ENCODE measurements at places on chromosomes 12 and 14.

- H3K4me3 ChIP-seq: no peak overlapping the region
- H3K36me3 ChIP-seq: peaks cover 36% of the 10 kb centered on the region
- no peaks in the 10 kb centered on the region for H3K27me3 ChIP-seq
- H3K4me1 ChIP-seq: peaks cover 24% of the 10 kb centered on the region
Measured at GRCh38 chr12:130876758-130877157, 4.9 kb downstream of the RAN start.

- no peak for DNase-seq
- H3K27ac ChIP-seq: peak overlapping the region; percentile 87
- H3K4me3 ChIP-seq: no peak overlapping the region
- no peaks in the 10 kb centered on the region for H3K4me1 ChIP-seq
- H3K36me3 ChIP-seq: no peaks in the 10 kb centered on the region
Measured at GRCh38 chr12:123149088-123149487, 1.8 kb downstream of the PITPNM2 start.

- H3K4me3 ChIP-seq: no peak overlapping the region
- H3K27ac ChIP-seq: peak overlapping the region; percentile 75
- DNase-seq: no peak
- H3K36me3 ChIP-seq: no peaks in the 10 kb centered on the region
- no peaks in the 10 kb centered on the region for H3K4me1 ChIP-seq
Measured at GRCh38 chr12:120651821-120652220, 11.4 kb downstream of the CABP1 start.

DNA sequence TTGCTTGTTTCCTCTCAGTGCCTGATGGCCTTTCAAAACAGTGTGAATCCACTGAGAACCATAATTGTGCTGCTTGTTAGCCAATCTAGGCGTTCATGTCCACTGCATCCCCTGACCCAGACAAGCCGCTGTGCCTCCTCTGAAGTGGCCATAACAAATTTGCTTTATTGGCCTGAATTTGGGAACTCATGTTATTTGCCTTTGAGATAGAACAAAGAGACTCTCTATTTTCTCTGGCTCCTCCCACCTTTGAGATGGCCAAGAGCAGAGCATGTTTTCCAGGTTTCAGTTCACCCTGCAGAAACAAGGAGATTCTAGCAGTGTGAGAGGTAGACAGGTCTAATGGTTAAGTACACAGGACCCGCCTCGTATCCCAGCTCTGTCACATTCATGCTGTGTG is 723.9 kb downstream of the MED13L start:
- no peak for DNase-seq
- H3K27ac ChIP-seq: no peak overlapping the region
- H3K36me3 ChIP-seq: no peaks in the 10 kb centered on the region
- H3K27me3 ChIP-seq: no peaks in the 10 kb centered on the region
- H3K4me3 ChIP-seq: no peak overlapping the region

GRCh38 chr12:53940443-53941014 is 1.9 kb downstream of the HOXC13 start:
- DNase-seq: no peak
- H3K27ac ChIP-seq: no peak overlapping the region
- H3K36me3 ChIP-seq: no peaks in the 10 kb centered on the region

GRCh38 chr14:100056964-100057795 is 8.0 kb upstream of the EVL start:
- H3K27ac ChIP-seq: peak overlapping the region; percentile 39
- H3K36me3 ChIP-seq: no peaks in the 10 kb centered on the region
- no peaks in the 10 kb centered on the region for H3K4me1 ChIP-seq
- H3K27me3 ChIP-seq: no peaks in the 10 kb centered on the region

DNA sequence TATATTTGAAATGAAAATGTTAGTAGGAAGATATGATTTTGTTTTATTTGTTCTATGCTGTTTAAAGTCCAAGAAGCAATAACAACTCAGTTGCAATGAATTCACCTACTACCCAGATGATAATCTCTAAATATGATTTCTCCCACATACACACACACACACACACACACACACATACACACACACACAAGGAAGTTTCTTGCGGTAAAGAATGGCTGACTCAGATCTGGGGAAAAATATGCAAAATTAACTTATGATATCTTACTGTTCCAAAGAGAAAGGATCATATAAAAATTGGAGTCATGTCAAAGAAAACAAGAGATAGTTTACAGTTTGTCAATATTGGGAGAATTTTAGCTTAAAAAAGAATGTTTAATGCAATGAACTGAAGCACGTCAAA is 456.7 kb downstream of the SLC16A7 start:
- no peak overlapping the region for H3K4me3 ChIP-seq
- H3K27me3 ChIP-seq: no peaks in the 10 kb centered on the region
- no peaks in the 10 kb centered on the region for H3K4me1 ChIP-seq
- DNase-seq: no peak
- no peaks in the 10 kb centered on the region for H3K36me3 ChIP-seq
- H3K27ac ChIP-seq: no peak overlapping the region

- H3K27ac ChIP-seq: no peak overlapping the region
- no peaks in the 10 kb centered on the region for H3K27me3 ChIP-seq
- no peak overlapping the region for H3K4me3 ChIP-seq
- no peaks in the 10 kb centered on the region for H3K36me3 ChIP-seq
Measured at GRCh38 chr12:109796057-109796456, 37.1 kb downstream of the TRPV4 start.

- no peaks in the 10 kb centered on the region for H3K27me3 ChIP-seq
- DNase-seq: no peak
- H3K36me3 ChIP-seq: peaks cover 4% of the 10 kb centered on the region
- no peak overlapping the region for H3K4me3 ChIP-seq
- no peak overlapping the region for H3K27ac ChIP-seq
Measured at GRCh38 chr14:55701638-55702037, 121.6 kb downstream of the KTN1 start.

- H3K27me3 ChIP-seq: no peaks in the 10 kb centered on the region
- no peaks in the 10 kb centered on the region for H3K4me1 ChIP-seq
- no peak overlapping the region for H3K27ac ChIP-seq
Measured at GRCh38 chr12:2756756-2757155, 38.0 kb upstream of the FKBP4 start.

DNA sequence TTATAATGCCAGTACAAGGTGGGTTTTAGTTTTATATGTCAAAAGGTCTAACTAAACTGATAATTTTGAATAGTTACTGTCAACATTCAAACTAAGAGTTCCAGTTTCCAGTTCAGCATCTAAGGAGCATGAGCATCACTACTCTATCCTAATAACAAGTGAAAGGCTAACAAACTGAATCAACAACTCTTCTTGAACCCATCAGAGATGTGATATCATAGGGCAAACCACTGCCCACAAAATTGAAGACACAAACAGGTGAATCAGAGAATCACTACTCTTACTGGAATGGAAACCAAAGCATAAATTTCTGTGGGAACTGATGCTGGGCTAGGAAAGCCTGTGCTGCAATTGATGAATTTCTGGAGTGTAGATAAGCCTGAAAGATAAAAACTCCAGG is 140.7 kb upstream of the GRIP1 start:
- no peak for DNase-seq
- no peaks in the 10 kb centered on the region for H3K27me3 ChIP-seq
- H3K4me1 ChIP-seq: no peaks in the 10 kb centered on the region
- no peaks in the 10 kb centered on the region for H3K36me3 ChIP-seq
- no peak overlapping the region for H3K4me3 ChIP-seq

GRCh38 chr12:3998968-3999792 is 126.0 kb upstream of the PARP11 start:
- no peaks in the 10 kb centered on the region for H3K36me3 ChIP-seq
- H3K4me1 ChIP-seq: no peaks in the 10 kb centered on the region
- H3K27me3 ChIP-seq: no peaks in the 10 kb centered on the region
- H3K4me3 ChIP-seq: no peak overlapping the region

DNA sequence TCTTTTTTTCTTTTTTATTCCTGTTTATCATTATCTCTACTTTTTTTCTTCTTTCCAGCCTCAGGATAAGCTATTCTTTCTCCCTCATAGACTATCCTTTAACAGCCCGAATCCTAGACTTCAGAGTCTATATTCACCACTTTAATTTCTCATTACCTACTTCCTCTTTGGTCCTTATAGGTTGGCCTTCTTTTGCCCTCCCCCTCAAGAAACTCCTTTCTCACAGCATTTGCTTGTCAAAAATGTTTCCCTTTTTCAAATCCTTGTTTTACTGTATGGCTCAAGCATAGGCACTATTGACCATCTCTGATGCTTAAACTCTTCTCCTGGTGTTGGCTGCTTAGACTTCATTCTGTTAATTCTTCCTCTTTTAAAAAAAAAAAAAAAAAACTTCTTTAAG is 52.5 kb downstream of the KIAA0586 start:
- peaks cover 11% of the 10 kb centered on the region for H3K36me3 ChIP-seq
- no peak for DNase-seq
- H3K4me1 ChIP-seq: no peaks in the 10 kb centered on the region
- H3K27ac ChIP-seq: no peak overlapping the region
- no peaks in the 10 kb centered on the region for H3K27me3 ChIP-seq
- no peak overlapping the region for H3K4me3 ChIP-seq

GRCh38 chr14:90274019-90274418 is 17.7 kb downstream of the PSMC1 start:
- no peak overlapping the region for H3K4me3 ChIP-seq
- H3K4me1 ChIP-seq: no peaks in the 10 kb centered on the region
- H3K36me3 ChIP-seq: peaks cover 62% of the 10 kb centered on the region

GRCh38 chr14:25537846-25538455 is 488.0 kb upstream of the STXBP6 start:
- DNase-seq: no peak
- H3K27me3 ChIP-seq: no peaks in the 10 kb centered on the region
- no peaks in the 10 kb centered on the region for H3K36me3 ChIP-seq
- H3K4me1 ChIP-seq: no peaks in the 10 kb centered on the region
- H3K27ac ChIP-seq: no peak overlapping the region

- no peak overlapping the region for H3K27ac ChIP-seq
- no peaks in the 10 kb centered on the region for H3K4me1 ChIP-seq
- no peak overlapping the region for H3K4me3 ChIP-seq
- DNase-seq: no peak
- H3K27me3 ChIP-seq: no peaks in the 10 kb centered on the region
Measured at GRCh38 chr14:52108823-52109222, 40.0 kb upstream of the NID2 start.

DNA sequence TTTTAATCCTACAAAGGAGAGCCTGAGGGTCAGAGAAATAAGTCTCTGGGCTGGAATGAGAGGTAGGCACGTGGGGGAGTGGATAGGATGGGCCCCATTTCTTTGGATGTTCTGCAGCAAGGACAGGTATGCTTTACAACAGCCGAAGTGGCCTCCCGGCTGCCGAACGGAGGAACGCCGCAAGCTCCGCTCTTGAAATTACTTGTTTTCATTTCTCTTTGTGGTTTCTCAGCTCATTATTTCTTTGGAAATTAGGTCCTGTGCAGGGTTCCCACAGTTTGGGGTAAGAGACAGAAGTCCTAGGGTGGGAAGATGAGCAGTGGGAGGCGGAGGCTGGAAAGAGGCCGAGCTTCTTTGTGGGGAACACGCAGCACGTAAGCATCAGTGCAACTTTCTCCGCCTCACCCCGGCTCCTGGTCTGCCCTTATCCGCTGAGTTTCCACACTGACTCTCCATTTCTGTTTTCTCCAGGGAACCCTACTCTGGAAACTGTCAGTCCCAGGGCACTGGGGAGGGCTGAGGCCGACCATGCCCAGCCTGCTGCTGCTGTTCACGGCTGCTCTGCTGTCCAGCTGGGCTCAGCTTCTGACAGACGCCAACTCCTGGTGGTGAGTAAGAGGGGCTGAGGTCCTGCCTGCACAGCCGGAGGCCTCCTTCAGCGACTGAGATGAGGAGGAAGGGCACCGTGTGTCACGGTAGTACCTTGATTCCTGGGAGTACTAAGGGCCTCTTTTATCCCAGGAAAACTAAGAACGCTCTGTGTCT is 2.0 kb downstream of the WNT5B start:
- no peak overlapping the region for H3K27ac ChIP-seq
- DNase-seq: no peak
- no peaks in the 10 kb centered on the region for H3K4me1 ChIP-seq
- H3K4me3 ChIP-seq: no peak overlapping the region

DNA sequence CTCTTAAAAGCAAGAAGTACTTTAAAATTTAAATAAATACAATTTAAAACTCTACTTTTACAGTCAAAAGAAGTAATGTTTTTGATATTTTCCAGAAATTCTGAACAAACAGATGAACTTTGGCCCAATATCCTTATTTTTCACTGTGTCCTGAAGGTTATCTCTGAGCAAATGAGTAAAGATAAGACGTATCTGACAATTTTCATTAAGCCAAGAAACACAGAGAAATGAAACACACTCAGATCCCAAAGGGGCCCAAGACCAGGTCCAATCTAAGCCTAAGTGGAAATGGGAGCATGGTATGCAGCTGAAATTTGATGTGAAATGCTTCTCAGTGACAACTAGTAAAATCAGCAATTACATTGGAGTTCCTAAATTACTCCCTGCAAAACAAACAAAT is 105.6 kb upstream of the COCH start:
- H3K4me3 ChIP-seq: no peak overlapping the region
- no peak overlapping the region for H3K27ac ChIP-seq

DNA sequence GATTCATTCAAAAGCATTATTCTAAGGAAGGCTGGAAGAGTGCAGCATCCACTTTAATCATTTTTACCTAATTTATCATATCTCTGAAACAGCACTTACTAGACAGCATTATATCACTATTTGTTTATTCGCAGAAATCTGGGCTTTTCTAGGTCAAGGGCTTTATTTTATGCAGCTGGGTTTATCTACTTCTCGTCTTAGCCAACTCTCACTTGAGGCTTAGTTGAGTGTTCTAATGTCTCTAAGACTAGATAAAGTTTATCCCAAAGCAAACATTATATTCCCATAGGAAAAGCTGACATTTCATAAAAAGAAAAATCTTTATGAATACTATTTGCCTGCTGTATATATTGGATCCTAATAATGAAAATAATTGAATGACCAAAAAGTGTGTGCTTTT is 720.8 kb upstream of the FLRT2 start:
- no peaks in the 10 kb centered on the region for H3K27me3 ChIP-seq
- H3K4me3 ChIP-seq: no peak overlapping the region
- no peak overlapping the region for H3K27ac ChIP-seq
- no peaks in the 10 kb centered on the region for H3K4me1 ChIP-seq
- H3K36me3 ChIP-seq: no peaks in the 10 kb centered on the region
- DNase-seq: no peak

DNA sequence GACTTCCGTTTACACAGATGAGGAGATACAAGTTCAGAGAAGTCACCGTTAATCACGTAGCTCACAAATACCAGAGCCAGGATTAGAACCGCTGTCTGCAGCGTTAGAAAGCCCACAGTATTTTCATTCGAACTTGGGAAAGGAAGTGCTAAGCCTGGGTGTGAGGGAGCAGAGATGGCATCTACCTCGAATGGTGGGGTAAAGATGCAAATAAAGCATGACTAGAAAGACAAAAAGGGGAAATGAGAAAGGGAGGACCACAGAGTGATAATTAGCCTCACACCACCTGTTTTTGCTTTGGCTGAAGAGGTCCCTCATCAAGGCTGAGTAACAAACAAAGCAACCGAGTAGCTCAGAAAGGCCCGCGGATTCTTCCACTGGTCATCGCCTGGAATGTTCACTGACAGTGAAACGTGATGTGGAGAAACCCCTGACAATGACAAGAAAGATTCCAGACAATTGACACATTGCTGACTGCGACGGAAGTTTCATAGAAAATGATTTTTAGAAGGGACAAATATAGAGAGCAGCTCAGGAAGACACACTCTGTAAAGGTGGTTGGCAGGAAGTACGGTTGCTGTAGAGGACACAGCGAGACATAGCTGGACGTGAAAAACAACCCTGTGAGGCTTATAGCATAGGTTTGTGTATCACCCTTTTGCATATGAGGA is 31.5 kb upstream of the BHLHE41 start:
- H3K4me3 ChIP-seq: no peak overlapping the region
- H3K27me3 ChIP-seq: no peaks in the 10 kb centered on the region
- H3K27ac ChIP-seq: no peak overlapping the region
- H3K36me3 ChIP-seq: no peaks in the 10 kb centered on the region
- no peak for DNase-seq
- H3K4me1 ChIP-seq: peaks cover 25% of the 10 kb centered on the region

All from right atrium auricular region (tissue), 2 donors.